ENCODE measurements at places on chromosomes 2 and 18.

DNA sequence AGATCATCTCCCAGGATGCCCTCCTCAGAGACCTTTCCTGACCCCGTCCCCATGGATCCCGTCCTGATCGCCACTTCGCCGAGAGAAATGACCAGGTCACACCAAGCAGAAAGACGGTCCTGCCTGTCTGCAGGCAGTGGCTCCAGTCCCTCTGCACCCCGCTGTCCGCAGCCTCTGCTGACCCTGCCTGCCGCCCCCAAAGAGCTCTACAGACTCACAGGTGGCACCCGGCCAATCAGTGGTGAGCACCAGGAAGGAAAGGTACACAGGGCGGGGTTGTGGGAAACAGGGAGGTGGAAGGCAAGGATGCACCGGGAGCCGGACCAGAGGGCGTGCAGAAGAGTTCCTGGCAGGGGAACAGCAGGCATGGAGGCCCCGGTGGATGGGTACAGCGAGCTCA lies 94.8 kb downstream of the NDUFA10 start:
- no peak overlapping the region for H3K4me3 ChIP-seq
- H3K27me3 ChIP-seq: peaks cover 4% of the 10 kb centered on the region
- no peak for DNase-seq
- peaks cover 16% of the 10 kb centered on the region for H3K4me1 ChIP-seq

GRCh38 chr2:449246-450067 lies 161.6 kb upstream of the ALKAL2 start:
- H3K4me1 ChIP-seq: no peaks in the 10 kb centered on the region
- H3K27me3 ChIP-seq: peaks cover 2% of the 10 kb centered on the region
- no peak for DNase-seq
- H3K36me3 ChIP-seq: peaks cover 4% of the 10 kb centered on the region

DNA sequence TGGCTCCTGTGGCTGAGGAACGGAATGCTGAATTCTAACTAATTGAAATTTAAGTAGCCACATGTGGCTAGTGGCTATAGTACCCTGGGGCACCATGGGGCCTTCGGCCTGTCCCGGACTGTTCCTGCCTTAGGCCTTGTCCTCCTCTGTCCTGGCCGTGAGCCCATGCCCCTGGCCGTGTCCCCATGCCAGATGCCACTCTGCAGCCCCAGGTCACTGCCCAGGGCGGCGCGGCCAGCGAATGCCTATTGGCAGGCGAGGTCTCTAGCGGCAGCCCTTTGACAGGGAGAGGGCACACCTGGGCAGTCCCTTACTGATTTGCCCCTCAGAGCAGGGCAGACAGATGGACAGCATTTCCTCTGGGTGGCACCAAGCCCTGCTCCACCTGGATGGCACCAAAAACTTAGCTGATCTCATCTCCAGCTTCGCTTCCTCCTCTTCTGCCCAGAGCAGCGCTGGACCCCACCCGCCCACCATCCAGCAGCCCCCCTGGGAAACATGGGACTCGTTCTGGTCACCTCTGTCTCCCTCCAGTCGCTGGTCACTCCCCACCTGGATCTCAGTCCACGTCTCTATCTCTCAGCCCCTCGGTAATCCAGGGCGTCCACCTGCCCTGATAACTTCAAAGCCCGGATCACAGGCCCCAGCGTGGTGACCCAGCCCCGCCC lies 1.1 kb upstream of the DGKD start:
- no peaks in the 10 kb centered on the region for H3K36me3 ChIP-seq
- peak overlapping the region; percentile 87 for H3K4me3 ChIP-seq
- H3K27ac ChIP-seq: peak overlapping the region; percentile 43

DNA sequence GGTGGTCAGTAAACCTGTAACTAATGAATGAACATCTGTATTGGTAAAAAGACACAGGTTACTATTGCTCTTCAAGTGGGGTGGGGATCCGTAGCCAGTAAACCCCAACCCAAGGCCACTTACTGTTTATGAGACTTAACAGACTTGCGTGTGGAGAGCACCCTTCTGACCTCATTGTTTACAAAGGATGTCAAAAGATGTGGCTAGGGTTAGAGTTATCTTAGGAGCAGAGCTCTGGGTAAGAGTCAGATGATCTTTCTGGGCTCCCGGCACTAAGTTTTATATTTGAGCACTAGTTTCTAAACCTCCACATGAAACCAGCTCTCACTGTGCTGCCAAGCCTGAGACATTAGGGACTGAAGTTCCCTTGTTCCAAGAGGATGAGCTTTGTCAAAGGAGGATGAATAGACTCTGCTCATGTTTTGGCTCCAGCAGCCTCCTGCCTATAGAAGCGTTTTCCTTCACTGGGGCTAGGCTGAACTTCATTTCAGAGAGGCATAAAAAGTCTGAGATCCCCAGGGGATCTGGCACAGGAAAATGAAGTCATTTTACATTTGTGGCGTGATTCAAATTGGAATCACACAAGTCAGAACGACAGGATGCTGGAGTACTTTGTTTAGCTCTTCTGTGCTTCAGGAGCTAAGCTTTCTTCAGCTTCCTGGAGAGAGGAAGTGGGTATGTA lies 403.1 kb upstream of the TRIB2 start:
- no peaks in the 10 kb centered on the region for H3K36me3 ChIP-seq
- no peak overlapping the region for H3K4me3 ChIP-seq
- H3K4me1 ChIP-seq: peaks cover 30% of the 10 kb centered on the region
- H3K27me3 ChIP-seq: peaks cover 7% of the 10 kb centered on the region
- no peak overlapping the region for H3K27ac ChIP-seq

GRCh38 chr18:77130229-77131099 lies 2.1 kb downstream of the MBP start:
- no peak overlapping the region for H3K4me3 ChIP-seq
- peaks cover 36% of the 10 kb centered on the region for H3K4me1 ChIP-seq
- peaks cover 27% of the 10 kb centered on the region for H3K27me3 ChIP-seq

Data from HFFc6 (cell line).